ENCODE measurements at places on chromosomes 1 and 21.
A peak's percentile ranks its signal among the peaks of the same experiment; 100 is the strongest.

GRCh38 chr1:246579818-246580217, 13.6 kb downstream of the CNST start:
- DNase-seq: no peak

GRCh38 chr1:66652556-66652955, 99.7 kb upstream of the DYNLT5 start:
- no peak for DNase-seq

DNA sequence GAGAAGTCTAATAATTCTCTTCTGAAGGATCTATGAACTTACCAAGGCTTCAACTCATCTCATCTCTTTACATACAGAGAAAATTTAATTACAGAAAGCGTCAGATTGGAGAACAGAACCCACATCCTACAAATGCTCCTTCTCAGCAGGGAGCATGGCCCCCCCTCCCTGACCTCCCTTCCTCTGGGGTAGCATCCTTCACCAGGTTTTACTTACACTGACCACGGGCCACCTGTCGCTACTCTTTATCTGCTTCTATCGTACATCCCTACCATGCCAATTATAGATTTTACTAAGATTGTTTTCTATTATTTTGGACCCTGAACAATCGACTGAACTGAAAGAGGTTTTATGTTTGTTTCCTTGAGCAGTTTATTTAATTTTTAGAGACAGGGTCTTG, 25.8 kb downstream of the RIPPLY3 start:
- DNase-seq: no peak

DNA sequence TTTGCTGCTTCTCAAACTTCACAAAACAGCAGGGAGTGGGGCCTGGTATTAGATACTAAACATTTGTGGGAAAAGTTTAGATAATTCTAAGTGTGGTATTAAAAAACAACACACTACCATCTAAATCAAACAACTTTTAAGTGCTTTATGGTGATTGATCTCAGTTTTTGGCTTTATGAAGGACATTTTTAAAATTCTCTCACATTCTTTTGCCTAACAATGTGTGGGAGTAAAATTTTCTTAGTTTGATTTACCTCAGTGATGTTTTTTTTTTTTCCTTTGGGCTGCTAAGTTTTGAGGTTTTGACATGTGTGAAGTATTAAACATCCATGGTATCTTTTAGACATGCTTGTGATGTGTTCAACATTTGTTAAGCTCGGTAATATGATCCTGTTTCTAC, 116.2 kb downstream of the DISP1 start:
- no peak for DNase-seq

- DNase-seq: no peak
Measured at GRCh38 chr1:216430744-216431143, 7.5 kb upstream of the USH2A start.

DNA sequence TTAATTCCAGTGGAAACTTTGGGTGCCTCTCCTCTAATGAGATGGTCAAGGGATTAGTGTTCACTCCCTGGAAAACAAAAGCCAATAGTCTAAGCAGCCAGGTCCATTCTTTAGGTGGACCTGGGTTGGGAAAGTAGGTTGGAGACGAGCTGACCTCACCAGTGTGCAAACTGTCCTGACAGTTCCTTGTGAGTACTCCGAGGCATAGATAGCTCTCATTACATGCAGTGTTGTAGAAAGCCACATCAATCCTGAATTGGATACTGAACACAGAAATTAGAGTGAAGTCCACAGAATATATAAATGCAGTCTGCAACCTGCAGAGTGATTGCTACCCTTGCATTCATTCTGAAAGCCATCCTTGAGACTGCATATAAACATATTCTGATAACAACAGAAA, 675.1 kb upstream of the CXADR start:
- DNase-seq: peak; percentile 14

GRCh38 chr1:3181956-3182355, 113.0 kb downstream of the PRDM16 start:
- DNase-seq: no peak

GRCh38 chr1:219710529-219711194, 97.8 kb upstream of the ZC3H11B start:
- no peak for DNase-seq

GRCh38 chr1:61253059-61253735, 170.8 kb downstream of the NFIA start:
- no peak for DNase-seq

DNA sequence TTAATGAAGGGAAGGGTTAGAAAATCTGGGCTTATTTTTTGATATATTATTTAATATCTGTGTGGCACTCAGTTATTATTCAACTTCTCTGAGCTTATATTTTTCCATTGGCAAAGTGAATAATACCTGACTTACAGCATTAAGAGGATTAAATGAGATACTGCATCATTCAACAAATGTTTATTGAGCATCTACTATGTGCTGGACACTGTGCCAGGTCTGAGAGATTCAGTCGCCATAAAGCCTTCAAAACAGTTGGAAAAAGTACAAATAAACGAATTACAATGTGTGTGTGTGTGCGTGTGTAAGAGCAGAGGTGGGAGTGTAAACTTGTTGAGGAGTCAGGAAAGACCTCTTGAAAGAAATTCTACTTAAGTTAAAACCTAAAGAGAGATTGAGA, 87.9 kb upstream of the CD53 start:
- DNase-seq: no peak

DNA sequence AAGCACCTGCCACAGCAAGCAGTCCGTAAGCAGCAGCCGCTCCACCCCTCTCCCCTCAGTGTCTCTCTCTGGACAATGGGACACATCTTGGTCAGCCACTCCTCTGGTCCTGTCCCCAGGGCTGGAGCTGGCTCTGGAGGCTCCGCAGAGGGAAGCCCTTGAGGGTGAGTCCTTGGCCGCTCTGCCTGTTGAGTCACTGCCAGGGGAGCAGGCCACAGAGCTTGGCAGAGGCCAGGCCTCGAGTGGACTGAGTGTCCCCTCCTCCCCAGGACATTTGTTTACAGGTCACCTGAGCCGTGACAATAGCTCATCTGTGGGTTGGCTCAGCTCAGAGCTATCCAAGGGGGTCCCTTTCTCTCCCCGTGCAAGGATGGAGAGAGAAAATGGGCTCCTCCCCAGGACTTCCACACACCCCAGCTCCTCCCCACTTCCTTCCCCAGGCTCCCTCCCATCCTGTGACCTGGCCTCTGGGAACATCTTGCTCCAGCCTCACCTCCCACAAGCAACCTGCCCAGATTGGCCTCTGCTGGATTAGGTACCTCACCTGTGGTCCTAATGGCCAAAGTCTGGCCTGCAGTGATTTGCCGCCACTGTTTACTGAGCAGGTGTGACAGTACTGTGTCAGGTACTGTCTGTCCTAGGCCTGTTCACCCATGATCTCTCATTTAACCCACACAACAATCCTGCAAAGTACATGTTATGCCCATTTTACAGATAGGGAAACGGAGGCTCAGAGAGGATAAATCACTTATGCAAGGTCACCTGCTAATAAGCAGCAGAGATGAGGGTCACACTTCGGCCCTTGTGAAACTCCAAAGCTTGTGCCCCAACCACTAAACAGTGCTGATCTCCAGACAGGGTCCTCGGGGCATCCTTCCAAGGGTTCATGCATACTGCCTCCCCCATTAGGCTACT, 4.8 kb downstream of the FAM131C start:
- DNase-seq: no peak

- DNase-seq: no peak
Measured at GRCh38 chr1:115630342-115630741, 11.4 kb upstream of the VANGL1 start.

DNA sequence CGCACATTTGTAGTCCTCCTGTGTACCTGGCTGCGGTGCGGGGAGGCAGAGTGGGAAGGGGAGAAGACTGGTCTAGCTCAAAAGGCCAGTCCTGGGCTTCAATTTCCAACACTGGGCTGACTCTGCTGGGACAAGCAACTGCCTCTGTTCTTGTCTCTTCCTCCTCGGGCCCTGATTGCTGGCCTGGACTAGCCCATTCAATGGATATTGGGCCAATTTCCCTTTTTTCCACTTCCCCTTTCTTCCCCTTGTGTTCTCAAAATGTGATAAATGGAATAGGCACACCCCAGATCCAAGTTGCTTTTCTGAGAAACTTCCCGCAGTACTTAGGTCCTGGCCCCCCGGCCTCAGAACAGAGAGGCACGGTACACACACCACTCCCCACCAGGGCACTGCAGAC, 48.2 kb downstream of the SPSB1 start:
- DNase-seq: no peak

DNA sequence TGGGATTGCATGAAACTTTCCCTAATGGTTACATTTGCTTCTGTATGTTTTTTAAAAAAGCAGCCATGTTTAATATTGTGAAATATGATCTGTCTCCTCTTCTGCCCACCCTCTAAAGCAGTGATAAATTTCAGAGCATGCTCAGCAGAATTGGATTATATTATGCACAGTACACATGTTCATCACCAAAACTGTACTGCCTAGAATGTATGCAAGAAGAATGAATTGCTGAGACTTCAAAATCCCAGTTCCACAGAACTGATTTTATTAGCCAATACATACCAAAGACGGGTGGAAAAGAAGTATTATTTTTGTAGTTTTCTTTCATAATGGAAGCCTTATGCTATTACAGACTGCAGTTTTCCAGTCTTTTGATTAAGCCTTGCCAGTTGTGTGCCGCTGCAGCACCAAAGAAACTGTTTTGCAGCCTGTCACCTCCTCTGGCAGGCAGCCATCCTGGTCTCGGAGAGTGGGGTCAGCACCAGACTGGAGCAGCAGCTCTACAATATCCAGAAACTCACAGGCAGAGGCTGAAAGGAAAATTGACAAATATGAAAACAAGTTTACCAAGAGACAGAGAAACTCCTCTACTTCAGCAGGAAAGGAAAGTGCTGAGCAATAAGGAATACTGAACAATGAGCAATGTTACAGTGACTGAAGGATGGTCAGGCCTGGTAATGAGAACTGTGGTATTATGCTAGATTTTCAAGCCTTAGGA, 58.1 kb downstream of the LHX4 start:
- no peak for DNase-seq

DNA sequence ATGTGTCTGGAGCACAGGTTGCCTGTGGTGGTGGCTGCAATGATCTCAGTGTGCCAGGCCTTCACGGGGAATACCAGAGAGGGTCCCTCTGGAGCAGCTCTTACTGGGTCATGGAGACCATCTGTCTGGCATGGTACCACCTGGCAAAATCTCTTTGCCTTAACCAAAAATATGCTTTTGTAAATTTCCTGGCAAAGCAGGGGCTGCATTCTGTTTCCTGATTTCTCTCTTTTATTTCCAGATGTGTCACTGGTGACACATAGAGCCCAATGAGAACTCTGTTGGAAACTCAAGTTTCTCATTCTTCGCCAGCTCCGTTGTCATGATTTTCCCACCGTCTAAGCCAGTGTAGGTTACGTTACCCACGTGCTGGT, 136.5 kb downstream of the FGGY start:
- DNase-seq: no peak

DNA sequence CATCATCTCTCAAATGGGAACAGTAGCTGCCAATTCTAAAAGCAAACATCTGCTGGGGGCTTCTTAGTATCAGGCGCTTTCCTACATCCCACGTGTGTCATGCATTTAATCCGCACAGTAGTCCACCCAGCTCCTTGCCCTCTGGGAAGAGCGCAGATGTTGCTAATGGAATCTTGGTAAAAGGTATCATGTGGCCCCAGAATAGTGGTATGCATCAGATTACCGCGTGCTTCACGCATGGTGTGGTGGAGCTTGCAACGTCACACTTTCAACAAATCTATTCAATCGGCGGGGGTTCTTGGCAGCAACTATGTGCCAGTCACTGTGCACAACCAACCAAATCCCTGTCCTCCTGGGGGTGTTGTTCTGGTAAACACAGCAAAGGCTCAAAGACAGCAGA, 141.0 kb downstream of the HIVEP3 start:
- DNase-seq: no peak

GRCh38 chr1:11792106-11792505, 13.7 kb downstream of the MTHFR start:
- DNase-seq: no peak

DNA sequence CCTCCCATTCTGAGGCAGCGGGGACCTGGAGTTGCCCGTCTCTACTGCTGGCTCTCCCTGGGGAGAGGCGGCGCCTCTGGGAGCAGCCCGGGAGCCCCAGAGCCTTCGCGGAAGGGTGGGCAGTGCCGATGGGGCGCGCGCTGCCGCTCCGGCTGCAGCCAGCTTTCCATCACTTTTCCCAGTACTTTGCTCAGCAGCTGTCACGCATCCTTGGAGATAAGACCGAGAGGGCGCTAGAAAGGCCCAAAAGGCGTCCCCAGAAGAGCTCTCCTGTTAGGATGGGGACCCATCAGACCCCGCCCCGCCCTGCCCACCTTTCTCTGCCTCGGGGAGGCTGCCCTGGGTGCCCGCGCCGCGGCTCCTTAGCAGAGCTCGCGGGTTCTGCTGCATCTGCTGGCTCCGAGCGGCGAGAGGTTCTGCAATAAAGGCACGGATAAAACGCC, 534 bp downstream of the KCNH1 start:
- no peak for DNase-seq

DNA sequence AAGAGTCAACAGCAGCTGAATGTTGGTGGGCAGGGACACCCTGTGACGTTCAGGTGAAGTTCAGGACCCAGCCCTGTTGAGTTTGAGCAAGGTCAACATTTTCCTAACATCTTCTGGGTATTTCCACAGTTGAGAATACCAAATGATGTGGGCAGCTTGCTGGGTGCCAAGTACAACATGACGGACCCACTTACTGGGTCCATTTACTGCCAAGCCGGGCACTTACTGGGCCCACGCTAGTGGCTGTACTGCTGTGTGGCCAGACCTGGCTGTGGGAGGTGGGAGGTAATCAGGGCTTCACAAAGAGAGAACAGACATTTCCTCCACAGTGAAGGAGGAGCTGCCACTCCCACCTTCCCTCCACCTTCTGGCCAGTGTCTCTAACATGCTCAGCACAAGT, 99.2 kb downstream of the PSMG1 start:
- DNase-seq: no peak

- DNase-seq: no peak
Measured at GRCh38 chr1:107804134-107804533, 160.8 kb downstream of the VAV3 start.

GRCh38 chr1:170213596-170213995, 67.8 kb downstream of the NTMT2 start:
- no peak for DNase-seq

DNA sequence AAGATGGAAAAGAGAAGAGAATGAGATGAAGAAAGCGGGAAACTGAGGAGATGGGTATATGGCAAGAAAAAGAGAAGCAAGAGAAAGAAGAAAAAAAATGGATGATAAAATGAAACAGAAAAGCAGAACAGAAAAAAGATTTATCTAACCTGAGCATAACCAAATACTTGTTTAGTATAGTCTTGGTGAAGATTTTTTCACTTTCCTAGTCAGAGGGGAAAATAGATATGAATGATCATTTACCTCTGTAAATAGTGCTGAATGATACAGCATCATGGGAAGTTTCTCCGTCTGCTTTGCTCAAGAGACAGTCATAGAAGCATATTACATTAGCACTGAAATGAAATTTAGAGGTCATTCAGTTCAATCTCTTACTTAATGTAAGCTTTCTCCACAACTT, 36.1 kb upstream of the PLPPR4 start:
- no peak for DNase-seq

GRCh38 chr1:164188497-164188896, 370.5 kb upstream of the PBX1 start:
- DNase-seq: peak; percentile 21
